Endothelial cell (in vitro differentiated cells): ENCODE measurements at places on chromosomes 7 and 10. TPM values are rescaled to one million over a fixed set of nuclear protein-coding genes. Genes with fewer than 3 reads are reported as not detected.

HABP2 gene
- not detected for total RNA-seq

MACC1 gene
- 0.69 TPM for total RNA-seq

UBE2D4 gene
- total RNA-seq = 9.3 TPM

PRF1 gene
- total RNA-seq = not detected

ITGA8 gene
- total RNA-seq = 0.51 TPM

COL17A1 gene
- total RNA-seq = 4.2 TPM

ABCB4 gene
- 3.0 TPM for total RNA-seq

HKDC1 gene
- 0.31 TPM for total RNA-seq

MRC1 gene
- 35.7 TPM for total RNA-seq

GRCh38 chr10:33195608-33196376 is 138.7 kb downstream of the NRP1 start:
- DNase-seq = no peak

- no peak for DNase-seq
Observed at GRCh38 chr7:77626586-77627308, 69.5 kb upstream of the RSBN1L start.

GRCh38 chr7:1457059-1457948 is 2.0 kb downstream of the MICALL2 start:
- no peak for DNase-seq

- DNase-seq = no peak
Observed at GRCh38 chr7:90760892-90761291, 164.8 kb downstream of the CDK14 start.

DNA sequence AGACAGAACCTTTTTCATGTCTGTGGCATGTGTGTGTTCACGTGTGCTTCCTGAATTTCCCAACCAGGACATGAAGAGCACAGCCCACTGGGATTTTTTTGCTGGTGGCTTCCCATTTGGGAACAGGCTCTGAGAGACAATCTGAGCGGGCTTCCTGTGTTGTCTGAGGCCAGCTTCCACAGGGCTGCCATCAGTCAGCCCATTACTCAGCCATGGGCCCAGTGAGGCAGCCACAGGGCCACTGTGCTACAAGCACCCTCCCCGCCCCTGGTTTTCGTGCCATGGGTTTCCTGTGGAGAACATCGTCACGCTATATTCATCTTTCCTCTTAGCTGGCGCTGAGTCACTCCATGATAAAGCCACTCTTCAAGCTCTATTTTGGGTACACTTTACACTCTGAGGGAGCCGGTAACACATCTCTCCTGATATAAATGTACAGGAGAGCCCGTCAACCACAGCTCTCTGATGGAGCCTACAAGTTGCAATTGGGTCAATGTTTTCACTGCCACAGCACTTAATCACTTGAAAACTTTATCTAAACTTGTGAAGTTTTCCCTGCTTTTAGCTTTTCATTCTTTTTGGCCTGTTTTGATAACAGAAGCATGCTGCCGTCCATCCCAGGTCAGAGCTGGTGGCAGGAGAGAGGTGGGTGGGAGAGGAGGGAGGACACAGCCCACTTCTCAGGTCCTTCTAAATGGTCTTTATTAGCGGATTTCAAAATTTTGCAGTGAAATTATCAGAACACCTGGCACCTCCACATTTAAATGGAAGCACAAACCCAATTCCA is 96.9 kb downstream of the HIPK2 start:
- DNase-seq = peak; percentile 13

DNA sequence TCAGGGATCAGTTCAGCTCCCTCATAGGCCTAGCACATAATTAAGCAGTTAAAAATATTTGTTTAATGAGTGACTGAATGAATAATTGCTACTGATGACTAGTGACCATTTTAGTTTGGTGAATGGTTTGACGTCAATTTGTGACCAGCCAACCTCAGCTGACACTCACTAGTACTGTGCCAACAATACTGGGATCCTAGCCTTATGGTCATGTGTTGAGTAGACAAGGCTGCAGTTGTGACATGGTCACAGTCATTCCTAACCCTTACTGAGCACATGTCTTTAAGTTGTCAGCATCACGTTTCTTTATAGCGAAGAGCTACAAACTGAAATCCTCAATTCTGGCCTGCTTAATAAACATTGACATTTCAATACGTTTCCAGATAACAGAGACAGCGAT is 86.9 kb upstream of the SLC26A5 start:
- DNase-seq = no peak

- no peak for DNase-seq
Observed at GRCh38 chr7:173209-173918, 19.0 kb upstream of the FAM20C start.

DNA sequence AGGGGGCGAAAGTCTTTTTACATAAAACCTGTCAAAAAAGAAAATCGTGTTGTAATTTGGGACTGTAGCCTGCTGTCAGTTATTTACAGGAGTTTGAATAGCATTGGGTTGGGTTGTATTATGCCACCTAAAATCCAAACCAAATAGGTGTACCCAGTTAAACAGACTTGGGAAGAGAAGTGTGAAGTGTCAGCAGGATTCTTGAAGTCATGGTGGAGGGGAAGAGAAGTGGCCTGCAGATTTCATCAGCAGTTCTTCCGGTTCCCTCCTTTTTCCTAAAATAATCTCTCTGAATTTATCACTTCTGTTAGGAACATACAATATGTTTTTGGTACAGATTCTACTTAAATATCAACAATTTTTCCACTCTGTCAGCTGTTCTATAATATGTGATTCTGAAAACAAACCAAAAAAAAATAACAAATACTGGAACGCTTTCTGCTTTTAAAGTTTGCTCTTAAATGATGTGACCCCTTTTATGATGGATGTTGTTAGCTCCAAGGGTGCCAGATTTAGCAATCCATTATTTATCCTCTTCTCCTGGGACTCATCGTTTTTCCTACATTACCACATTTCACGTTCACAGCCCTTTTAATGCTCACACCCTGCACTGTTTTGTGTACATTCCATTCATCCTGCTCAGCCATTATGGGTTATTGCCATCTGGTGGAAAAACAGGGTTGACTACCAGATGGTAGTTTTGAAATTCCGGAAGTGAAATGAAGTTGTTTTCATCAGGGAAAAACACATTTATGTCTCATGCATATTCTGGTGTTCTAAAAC is 18.7 kb upstream of the ARHGAP12 start:
- no peak for DNase-seq

DNA sequence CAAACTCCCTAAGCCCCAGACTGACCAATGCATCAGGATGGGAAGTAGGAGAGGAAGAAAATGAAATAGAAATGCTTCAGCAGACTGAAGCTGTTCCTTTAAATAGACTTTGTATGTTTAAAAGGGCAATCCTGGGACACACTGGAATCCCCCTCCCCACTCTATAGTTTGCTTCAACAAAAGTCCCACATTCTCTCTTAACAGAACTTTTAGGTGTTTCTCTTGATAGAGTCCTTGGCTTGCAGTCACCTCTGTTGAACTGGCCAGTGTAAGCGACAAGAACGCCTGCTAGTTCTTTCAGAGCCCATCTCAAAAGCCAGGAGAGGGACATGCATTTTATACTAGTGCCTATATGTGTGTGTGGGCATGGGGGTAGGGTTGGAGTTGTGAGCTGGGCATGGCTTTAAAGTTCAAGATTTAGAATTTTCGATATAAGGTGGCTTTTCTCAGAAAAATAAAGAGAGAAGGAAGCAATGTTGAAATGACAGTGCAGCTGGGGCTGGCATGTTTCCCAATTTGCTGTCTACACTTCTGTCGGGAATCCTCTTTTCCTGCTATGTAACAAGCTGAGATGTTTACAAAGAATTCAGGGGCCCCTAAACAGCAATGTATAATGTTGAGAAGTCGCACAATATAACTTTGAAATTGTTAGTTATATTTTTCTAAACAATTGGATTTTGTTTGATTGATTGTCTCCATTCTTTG is 2.1 kb downstream of the TBX20 start:
- DNase-seq = no peak

DNA sequence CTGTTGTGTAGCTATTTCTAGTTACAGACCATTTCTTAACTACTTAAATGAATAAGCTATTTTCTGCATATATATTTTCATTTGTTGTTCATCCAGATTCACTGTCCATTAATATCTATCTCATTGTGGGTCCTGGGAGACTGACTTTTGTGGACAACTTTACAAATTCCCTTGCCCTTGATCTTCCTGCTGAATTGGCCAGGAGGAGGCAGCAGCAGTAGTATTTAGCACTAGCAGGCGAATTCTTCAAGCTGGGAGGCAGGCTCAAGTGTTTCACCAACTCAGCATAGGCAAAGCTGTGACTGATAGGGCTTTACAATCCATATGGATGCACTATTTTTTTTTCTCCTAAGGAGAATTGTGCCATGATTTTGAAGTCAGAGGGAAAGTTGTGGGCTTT is 461.0 kb upstream of the NRG3 start:
- peak; percentile 49 for DNase-seq

GRCh38 chr7:24763303-24763901 is 6.1 kb upstream of the GSDME start:
- DNase-seq = no peak

DNA sequence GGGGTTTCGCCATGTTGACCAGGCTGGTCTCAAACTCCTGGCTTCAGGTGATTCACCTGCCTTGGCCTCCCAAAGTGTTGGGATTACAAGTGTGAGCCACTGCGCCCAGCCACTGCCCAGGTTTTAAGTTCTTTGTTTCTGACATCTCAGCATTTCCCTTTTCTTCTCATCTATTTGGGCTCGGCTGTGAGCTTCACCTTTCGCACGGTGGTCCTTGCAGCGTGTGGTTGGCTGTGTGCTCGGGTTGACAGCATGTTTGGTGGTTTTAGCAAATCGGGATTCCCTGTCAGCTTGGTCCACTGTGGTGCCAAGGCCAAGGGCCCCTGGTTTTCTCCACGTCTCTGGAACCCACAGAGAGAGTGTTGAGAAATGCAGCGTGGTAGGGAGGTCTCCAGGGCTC is 138.8 kb downstream of the DNAJB6 start:
- DNase-seq = no peak

- DNase-seq = no peak
Observed at GRCh38 chr10:50604049-50604640, 19.6 kb downstream of the SGMS1 start.

DNA sequence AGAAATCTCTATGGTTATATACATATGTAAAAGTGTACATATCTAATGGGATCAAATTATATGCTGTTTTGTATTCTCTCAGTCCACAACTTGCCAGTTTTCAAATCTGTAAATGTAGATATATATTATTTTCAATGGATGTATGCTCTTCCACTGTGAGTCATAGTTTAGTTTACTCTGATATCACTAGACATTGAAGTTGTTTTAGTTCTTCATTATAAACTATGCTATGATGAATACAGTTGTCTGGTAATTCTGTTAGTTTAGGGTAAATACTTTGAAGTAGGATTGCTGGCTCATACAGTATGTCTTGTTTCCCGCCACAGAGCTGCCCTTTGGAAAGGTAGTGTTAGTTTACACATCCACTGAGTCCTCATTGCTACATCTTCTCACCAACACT is 25.2 kb downstream of the SDK1 start:
- no peak for DNase-seq

DNA sequence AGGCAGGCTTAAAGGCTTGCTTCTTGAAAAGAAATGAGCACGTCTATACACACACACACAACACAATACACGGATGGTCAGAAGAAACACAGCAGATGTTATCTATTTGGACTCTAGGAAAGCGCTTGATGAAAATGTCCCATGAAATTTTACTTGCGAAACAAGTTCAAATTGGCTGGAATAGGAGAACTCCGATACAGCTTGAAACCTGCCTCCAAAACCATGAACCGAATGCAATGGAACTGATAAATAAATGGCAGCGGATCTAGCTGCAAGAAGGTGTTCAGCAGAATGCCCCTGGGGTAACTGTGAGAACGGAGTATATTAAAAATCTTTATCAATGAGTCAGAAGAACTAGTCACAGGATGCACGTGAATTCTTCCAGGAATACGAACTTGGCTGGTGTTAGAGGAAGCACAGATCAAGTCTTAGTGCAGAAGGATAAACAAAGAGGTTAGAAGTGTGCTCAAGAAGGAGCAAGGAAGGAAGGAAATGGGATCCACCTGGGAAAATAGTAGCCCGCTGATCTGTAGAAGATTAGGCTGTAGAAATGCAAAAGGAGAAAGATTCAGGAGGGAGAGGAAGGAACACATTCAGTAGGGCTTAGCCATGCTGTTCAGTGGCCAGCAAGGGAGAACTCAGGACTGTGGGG is 142.0 kb upstream of the PRKCQ start:
- no peak for DNase-seq

DNA sequence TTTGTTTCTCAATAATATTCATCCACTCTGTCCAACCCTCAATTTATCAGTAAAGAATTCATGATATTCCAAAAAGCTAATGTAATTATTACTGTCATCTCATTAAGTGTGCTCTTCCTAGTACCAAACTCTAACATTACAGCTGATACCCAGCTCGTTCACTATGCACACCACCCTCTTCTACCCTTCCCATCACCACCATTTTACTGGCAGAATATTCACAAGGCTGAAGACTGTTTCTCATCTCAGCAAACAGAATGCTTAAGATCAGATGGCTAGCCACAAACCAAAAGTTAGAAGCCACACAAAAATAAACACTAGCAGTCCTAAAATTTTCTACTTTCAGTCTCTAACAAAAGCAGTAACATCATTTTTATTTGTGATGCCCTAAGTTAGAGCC is 121.5 kb downstream of the SRPK2 start:
- no peak for DNase-seq

DNA sequence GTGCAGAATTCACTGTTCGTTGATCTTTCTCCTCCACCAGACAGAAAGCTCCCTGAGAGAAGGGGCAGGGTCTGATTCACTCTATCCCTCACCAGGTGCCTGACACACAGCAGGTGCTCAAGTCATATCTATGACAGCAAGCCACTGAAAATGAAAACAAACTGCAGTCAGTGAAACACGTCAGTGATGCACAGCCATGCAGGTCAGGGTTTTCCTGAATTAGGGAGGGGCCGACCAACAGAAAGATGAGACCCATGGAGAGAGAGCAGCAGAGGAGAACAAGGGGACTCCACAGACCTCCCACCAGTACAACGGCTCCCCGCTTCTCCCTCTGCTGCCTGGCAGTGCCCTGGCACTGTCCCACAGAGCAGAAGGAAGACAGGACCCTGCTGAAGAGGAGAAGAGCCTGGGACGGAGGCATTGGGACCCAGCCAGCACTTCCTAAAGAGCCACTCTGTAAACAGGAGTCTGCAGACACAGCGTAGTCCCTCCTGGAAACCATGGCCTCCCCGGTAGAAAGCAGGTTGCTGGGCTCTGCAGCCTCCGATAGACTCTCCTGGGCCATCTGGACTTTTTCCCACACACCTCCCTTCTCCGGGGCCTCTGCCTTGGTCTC is 50.3 kb downstream of the FAM53B start:
- no peak for DNase-seq

GRCh38 chr10:3020881-3021280 is 46.5 kb upstream of the PFKP start:
- DNase-seq = no peak

GRCh38 chr10:52092390-52092789 is 221.7 kb upstream of the DKK1 start:
- DNase-seq = no peak
